ENCODE measurements at places on chromosomes 1 and 21. TPM values are rescaled to one million over a fixed set of nuclear protein-coding genes. Genes with fewer than 3 reads are reported as not detected.

Gene PGBD5
- not detected for total RNA-seq

Gene HENMT1
- total RNA-seq, result 33.0 TPM

Gene PALMD
- not detected for total RNA-seq

DNA sequence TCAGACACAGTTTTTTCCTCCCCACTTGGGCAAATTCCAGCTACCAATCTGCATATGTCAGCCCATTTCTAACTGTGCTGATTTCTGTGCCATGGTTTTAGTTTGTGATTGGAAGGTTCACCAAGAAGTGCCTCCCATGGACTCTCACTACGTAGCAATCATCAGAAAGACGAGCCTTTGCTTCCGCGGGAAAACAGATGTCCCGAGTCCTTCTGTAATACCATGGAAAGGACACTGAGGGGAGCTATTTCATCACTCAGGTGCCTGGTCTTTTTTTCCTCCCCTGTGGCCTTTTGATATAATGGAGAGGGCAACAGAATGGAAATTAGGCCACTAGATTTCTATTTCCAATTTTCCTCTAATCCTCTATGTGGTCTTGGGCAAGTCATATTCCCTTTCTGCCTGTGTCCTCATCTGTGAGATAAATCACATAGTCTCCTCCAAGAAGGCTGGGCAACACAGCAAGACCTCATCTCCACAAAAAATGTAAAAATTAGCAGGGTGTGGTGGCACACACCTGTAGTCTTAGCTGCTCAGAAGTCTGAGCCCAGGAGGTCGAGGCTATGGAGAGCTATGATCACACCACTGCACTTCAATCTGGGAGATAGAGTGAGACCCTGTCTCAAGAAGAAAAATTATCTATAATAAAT is 24.8 kb downstream of the LEMD1 start:
- no peak for DNase-seq

GRCh38 chr1:178098262-178098661 is 4.4 kb downstream of the RASAL2 start:
- no peak for DNase-seq

GRCh38 chr1:181643631-181644030 is 160.3 kb downstream of the CACNA1E start:
- no peak for DNase-seq

- no peak for DNase-seq
Measured at GRCh38 chr1:31978843-31979400, 34.7 kb upstream of the KHDRBS1 start.

All from activated naive CD8-positive, alpha-beta T cell treated with anti-CD3 and anti-CD28 coated beads, Interleukin-2, amount 10 ng/mL, durations not matched to agents 7 days and 5 days (primary cell).